Brain pericyte (primary cell): ENCODE measurements at places on chromosomes 6 and 20.

DNA sequence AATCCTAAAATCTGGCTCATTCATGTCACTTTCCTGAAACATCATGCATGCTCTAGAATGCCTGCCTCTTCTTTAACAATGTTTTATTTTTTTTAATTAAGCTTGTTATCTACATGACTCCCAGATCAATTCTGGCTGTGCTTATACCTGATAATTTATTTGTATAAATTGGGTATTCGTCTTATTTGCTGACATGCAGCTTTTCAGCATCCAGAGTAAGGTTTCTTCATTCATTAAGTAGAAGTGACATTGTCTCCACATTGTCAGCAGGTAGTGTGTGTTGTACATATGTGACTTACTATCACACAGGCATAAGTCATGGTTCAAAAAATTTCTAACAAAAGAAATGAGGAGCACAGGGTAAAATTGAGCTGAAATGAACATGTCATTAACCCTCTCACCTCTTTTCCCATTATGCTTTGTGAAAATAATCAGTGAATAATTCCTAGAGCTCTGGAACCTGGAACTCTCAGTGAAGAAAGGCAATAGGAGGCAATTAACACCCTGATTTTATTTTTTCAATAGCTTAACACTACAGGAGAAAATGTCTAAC, 157.4 kb downstream of the OPRM1 start:
- DNase-seq = no peak

DNA sequence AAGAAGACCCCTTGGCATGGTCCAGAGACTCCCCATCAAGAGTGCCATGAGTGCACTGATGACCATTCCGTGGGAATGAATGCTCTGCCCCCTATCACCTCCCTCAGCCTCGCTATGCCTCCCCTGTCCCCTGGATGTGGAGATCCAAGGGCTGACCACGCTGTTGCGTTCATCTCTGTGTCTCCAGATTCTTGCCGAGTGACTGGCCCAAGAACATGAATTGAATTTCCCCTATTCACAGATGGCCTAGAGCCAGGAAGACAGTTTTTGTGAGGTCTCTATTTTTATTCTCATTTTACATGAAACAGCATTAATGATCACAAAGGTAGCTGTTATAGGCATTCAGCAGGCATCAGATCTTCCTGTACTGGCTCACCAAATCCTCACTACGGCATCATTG, 33.6 kb downstream of the MAFB start:
- no peak for DNase-seq

GRCh38 chr6:158776737-158777136, 42.4 kb downstream of the EZR start:
- DNase-seq = no peak

DNA sequence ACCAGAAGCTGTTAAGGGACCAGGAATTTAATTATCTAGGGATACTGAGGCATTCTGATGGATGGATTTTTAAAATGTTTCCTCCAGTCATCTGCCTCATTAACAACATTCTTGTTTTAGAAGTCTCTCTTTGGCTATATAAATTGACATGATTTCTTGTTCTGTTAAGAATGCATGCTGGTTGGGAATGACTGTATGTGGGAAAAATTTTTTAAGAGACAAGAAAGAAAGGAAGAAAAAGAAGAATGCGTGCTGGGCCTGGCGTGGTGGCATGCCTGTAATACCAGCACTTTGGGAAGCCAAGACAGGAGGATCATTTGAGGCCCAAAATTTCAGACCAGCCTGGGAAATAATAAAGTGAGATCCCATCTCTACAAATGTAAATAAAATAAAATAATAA, 203.6 kb downstream of the GJA1 start:
- no peak for DNase-seq

GRCh38 chr20:8221887-8222419, 89.9 kb downstream of the PLCB1 start:
- DNase-seq = no peak

- DNase-seq = no peak
Observed at GRCh38 chr6:15893556-15894253, 230.9 kb upstream of the DTNBP1 start.

DNA sequence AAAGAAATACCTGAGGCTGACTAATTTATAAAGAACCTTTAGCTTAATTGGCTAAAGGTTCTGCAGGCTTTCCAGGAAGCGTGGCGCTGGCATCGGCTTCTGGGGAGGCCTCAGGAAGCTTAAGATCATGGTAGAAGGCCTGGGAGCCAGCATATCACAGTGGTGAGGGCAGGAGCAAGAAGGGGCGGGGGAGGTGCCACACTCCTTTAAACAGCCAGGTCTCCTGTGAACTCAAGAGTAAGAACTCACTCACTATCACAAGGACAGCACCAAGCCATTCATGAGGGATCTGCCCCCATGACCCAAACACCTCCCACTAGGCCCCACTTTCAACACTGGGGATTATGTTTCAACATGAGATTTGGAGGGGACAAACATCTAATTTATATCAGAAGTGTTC, 34.4 kb upstream of the SLC4A11 start:
- DNase-seq = no peak

DNA sequence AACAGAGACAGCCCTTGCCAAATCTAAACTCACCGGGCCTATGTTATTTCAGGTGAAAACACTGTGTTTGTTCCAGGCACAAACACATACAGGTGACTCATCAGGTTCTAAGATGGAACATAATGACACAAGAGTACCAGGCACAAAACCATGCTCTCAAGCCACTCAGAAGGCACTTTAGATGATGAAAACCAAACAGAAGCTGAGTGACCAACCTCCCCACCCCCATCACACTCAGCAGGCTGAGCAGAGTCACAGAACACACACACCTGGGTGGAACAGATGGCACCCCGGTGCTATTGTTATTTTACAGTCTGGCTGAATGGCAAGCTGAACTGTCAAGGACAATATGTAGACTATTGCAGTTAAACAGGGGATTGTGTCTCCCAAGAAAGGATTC, 20.6 kb upstream of the NKX2-2 start:
- no peak for DNase-seq

DNA sequence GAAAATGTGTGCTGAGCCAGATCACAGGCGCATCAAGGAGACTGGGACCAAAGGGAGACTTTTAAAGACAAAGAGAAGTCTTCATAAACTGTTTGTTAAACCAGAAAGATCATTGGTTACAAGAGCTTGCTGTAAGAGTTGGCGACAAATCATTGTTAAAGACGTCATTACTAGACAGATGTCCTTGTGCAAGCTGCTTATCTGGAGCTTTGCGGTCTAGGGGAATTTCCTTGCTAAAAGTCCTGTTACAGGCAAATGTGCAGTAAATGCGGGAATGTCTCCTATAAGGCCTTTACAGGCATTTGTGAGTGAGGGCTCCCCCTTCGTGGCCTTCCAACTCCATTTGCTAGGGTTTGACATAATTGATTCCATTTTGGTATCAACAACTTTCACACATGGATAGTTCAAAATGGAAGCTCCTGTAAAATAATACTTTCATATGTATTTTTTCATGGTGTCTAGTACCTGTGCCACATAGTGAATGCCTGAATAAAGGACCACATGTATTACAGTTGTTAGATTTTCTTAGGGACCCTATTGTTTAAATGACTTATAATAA, 362.4 kb downstream of the UTRN start:
- DNase-seq = no peak

GRCh38 chr6:88236612-88237360, 70.6 kb upstream of the CNR1 start:
- DNase-seq = no peak

DNA sequence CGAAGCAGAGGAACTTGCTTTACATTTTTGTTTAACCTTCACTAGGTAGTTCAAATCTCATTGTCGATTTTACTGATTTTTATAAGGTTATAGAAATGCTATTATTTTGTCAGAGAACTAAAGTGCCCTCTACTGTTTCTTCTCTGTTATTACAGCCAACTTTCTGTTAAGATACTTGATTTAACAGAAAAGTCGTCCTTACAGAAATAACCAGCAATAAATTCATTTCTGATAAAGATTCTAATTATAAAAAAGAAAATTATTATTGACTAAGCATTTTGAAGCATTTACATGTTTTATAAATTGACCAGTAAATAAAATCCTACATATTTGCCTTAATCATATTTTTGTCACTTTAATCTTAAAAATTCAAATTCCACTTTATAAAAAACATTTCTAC, 60.8 kb downstream of the OGFRL1 start:
- no peak for DNase-seq

DNA sequence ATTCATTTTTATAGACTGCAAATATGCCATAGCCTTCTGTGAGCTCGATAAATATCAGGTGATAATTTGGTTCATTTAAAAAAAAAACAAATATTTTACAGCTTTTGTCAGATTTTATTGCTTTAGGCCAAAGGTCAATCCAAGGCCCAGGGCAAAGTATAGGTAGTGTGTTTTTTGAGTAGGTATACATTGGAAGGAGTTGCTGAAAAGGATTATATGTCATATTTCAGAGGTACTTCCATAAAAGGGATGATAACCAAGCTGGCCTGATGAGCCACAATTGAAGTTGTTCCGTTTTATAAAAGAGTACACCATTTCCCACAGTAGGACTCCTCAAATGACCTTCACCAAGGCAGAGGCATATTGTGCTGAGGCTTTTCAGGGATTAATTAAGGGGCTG, 452.8 kb upstream of the FLRT3 start:
- no peak for DNase-seq

- DNase-seq = no peak
Observed at GRCh38 chr20:13028001-13028400, 19.2 kb downstream of the SPTLC3 start.

DNA sequence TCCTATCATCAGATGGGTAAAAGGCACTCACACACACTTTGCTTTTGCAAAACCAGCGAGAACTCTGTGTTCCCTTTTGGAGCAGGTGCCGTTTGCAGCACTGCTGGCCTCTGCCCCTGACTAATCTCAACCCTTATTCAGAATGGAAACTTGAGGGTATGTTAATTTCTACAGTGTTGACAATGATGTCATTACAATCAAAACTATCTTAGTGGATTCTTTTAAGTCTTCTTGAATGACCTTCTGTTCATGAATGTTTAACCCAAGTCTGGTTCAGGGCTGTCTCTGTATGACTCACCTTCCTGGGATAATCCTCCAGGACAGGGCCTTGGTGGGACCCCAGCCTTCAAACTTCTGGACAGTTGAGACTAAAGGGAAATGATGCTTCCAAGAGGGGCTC, 197.9 kb downstream of the CDH4 start:
- no peak for DNase-seq

GRCh38 chr6:139940741-139941729, 566.6 kb upstream of the CITED2 start:
- no peak for DNase-seq

- peak; percentile 15 for DNase-seq
Observed at GRCh38 chr6:148700741-148701311, 46.0 kb upstream of the UST start.

DNA sequence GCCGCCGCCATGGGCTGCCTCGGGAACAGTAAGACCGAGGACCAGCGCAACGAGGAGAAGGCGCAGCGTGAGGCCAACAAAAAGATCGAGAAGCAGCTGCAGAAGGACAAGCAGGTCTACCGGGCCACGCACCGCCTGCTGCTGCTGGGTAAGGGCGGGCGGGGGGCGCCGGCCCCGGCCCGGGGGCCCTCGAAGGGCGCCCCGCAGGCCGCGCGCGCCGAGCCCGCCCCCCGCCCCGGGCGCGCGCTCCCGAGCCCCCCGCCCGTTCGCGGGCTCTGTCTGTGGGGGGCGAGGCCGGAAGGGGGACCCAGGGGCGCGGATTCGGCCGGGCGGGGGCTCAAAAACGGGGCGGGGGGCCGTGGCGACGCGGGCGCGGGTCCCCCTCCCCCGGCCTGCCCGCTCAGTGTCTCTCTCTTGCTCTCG, 39.2 kb downstream of the GNAS start:
- DNase-seq = no peak

GRCh38 chr6:117607511-117607910, 5.2 kb upstream of the GOPC start:
- no peak for DNase-seq

DNA sequence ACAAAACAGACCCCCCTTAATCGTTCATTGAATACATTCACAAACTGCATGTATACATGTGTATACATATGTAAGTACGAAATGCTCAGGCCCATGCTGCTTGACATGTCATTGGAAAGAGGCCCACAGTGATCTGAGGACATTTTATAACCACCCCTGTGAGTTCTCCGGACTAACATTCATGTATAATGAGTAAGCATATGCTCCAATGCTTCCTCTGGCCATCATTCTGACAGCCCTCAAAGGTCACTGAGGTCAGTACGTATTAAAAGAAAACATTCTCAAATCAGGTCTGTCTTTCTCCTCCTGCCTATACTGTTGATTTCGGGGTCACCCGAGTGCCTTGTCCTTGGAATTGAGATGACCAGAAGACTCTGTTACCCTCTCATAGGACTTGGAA, 54.9 kb downstream of the TENT5A start:
- no peak for DNase-seq

DNA sequence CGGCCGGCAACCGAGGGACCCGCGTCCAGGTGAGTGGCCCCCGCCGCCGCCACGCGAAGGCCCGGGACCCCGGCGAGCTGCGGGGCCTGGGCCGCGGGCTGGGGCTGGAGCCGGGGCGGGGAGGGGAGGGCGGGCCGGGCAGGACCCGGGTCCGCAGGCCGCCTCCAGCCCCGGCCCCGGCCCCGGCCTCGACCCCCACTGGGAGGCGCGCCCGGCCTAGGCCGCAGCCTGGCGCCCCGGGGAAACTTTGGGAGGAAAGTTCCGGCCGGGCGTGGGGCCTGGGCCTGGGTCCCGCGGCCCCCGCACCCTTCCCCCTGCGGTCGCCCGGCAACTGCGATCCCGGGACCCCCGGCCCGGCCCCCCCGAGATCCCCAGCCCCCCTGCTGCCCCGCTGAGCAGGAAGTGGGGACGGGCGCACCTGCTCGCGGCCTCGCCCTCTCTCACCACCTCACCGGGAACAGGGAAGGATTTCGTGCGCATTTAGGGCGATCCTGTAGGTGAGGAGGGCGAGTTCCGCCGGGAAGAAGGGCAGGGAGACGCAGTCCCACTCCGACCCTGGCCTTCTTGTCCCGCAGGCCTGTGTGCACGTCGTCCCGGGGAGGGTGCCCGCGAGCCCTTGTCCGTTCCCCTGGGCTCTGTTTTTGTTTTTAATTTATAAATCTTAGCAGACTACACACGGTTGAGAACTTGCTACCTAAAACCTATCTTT, 402 bp downstream of the OSBPL2 start:
- DNase-seq = no peak

- DNase-seq = no peak
Observed at GRCh38 chr20:24034820-24035219, 46.2 kb upstream of the GGTLC1 start.

- no peak for DNase-seq
Observed at GRCh38 chr6:119328254-119328653, 21.3 kb downstream of the MAN1A1 start.

GRCh38 chr6:18509871-18510643, 122.9 kb downstream of the RNF144B start:
- no peak for DNase-seq

DNA sequence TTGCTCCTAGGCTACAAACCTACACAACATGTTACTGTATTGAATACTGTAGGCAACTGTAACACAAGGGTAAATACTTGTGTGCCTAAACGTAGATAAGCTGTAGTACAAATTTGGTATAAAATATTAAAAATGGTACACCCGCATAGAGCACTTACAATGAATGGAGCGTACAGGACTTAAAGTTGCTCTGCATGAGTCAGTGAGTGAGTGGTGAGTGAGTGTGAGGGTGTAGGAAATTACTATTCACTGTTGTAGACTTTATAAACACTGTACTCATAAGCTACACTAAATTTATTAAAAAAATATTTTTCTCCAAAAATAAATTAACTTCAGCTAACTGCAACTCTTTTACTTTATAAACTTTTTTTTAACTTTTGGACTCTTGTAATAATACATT, 391.6 kb downstream of the ADGRB3 start:
- DNase-seq = no peak

GRCh38 chr6:119289651-119290050, 59.9 kb downstream of the MAN1A1 start:
- DNase-seq = no peak

GRCh38 chr6:133893946-133894345, 5.0 kb downstream of the TCF21 start:
- DNase-seq = no peak
